ENCODE measurements at places on chromosomes 7 and 10.

GRCh38 chr10:124184208-124184830 is 90.9 kb upstream of the CHST15 start:
- DNase-seq = no peak

GRCh38 chr10:103232131-103232673 is 13.5 kb upstream of the RPEL1 start:
- DNase-seq = no peak

GRCh38 chr7:39700165-39700564 is 76.8 kb downstream of the RALA start:
- DNase-seq = no peak

GRCh38 chr7:153393666-153394065 is 634.1 kb downstream of the ACTR3B start:
- DNase-seq = no peak

- DNase-seq = no peak
Observed at GRCh38 chr10:46308666-46309450, 22.1 kb downstream of the ANTXRL start.

DNA sequence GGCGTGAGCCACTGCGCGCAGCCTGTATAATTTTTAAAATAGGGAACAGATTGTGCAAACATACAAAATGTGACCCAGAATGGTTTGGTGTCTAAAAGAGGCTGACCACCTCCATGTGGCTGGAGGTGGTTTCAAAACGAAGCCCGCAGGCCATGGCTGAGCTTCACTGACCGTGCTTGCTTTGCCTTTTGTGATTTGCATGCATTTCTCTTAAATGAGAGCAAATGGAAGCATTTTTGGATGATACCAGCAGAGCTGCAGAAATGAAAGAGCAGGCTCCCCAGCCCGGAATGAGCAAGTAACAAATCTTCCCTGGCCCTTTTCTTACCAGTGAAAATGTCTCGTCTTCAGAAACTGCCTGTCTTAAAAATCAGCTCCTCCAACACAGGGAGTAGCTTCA is 239.9 kb downstream of the CAMK1D start:
- no peak for DNase-seq

GRCh38 chr7:17746020-17746530 is 194.2 kb downstream of the SNX13 start:
- no peak for DNase-seq

DNA sequence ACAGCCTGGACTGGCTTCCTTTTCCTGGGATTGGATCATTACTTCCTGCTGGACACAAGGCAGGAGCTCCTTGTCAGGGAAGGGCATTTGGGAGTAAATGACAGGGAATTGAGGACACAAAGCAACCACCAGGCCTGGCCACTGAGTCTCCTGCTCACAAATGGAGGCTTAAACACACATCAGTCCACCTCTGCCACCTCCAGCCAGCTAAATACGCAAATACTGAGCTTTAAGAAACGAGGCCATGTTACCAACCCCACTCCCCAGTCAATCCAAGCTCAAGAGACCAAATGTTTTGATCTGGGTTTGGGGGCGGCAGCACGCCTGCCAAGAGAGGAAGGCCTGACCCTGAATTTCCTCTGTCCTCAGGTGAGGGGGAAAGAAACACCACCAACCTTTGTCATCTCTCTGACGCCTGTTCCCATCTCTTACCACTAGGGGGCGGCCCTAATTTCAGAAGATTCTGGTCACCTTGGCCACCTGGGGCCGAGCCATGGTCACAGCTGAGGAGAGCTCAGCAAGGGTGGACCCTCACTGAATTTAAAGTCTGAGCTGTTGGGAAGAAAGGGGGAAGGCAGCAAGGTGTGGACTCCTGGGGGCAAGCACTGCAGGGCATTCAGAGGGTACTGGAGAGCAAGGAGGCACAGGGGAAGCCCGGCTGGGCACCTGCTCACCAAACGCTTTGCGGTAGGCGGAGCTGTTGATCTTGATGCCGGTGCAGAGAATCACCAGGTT is 16.5 kb downstream of the AIFM2 start:
- peak; percentile 66 for DNase-seq

DNA sequence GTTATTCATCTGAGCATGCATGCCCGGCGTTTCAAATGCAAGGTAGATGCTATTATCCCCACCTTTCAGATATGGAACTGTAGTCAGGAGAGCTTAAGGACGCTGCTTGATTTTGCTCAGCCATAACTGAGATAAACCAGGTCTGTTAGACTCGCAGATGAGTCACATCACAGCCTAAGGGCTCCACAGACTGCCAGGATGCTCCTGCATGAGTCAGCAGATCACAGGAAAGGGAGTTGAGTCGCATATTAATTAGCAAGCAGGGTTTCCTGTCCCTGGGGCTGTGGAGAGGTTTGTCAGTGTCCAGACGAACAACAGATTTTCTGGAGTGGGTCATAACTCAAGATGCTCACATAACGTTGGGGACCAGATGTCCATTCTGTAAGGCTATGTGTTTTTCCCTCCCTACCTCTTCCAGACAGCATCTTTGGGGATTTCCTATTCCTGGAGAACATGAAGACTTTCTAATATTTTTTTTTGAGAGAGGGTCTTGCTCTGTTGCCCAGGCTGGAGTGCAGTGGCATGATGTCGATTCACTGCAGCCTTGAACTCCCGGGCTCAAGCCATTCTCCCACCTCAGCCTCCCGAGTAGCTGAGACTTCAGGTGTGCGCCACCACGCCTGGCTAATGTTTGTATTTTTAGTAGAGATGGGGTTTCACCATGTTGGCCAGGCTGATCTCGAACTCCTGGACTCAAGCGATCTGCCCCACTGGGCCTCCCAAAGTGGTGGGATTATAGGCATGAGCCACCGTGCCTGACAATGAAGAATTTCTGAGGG is 36.7 kb downstream of the PFKFB3 start:
- no peak for DNase-seq

- DNase-seq = no peak
Observed at GRCh38 chr7:71486856-71487628, 355.1 kb downstream of the GALNT17 start.

DNA sequence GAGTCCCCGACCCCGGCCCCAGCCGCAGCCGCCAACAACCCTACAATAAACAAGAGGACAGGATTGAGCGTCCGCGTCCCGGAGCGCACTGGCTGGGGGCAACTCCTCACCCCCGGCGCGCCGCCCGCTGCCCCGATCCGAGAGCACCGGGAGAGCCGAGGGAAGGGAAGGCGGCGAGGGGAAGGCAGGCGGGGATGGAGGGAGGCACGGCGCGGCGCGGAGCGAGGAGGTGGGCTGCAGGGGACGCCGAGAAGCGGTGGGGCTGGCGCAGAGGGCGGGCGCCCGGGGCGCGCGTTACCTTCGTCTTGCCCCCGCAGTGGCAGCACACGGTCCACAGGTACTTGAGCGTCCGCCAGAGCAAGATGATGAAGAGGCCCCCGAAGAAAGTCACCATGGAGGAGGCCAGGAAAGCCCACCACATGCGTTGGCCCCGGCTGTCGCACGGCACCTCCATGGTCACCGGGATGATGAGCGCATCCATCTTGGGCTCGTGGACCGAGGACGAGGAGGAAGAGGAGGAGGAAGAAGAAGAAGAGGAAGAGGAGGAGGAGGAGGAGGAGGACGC is 559 bp downstream of the KCNMA1 start:
- no peak for DNase-seq

GRCh38 chr10:97119058-97119745 is 66.6 kb downstream of the SLIT1 start:
- DNase-seq = no peak

- DNase-seq = no peak
Observed at GRCh38 chr10:81502677-81503359, 372.2 kb upstream of the NRG3 start.

DNA sequence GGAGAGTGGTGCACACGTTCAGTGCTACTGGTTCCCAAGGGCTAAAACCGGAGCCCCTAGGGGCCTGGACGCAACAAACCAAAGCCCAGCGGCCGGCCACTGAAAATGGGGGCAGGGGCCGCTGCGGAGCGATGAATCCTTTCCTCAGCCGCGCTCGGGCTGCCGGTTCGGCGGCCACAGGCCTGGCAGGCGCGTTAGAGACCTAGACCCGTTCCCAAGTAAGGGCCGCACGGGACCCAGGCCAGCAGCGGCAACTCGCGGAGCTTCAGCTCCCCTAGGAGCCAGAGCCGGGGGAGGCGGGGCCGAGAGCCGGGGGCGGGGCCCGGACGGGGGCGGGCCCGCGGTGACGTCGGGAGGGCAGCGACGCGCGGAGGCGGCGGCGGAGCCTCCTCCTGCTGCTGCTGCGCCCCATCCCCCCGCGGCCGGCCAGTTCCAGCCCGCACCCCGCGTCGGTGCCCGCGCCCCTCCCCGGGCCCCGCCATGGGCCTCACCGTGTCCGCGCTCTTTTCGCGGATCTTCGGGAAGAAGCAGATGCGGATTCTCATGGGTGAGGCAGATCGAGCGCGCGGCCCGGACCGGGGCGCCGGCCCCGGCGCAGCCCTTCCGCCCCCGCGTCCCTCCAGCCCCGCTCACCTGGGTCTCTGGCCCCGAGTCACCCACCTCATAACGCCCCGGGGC is at the start of gene ARF5:
ARF5 (plus strand) TSS at position 393 of the 678 bp plus-strand sequence; CDS start at position 481, 88 bp downstream.
- peak; percentile 89 for DNase-seq

GRCh38 chr7:19377611-19378344 is 232.6 kb upstream of the FERD3L start:
- DNase-seq = no peak

GRCh38 chr7:43697690-43698089 is 31.6 kb downstream of the COA1 start:
- DNase-seq = no peak

GRCh38 chr10:59317066-59317465 is 45.3 kb downstream of the FAM13C start:
- no peak for DNase-seq

- DNase-seq = no peak
Observed at GRCh38 chr7:2713370-2713769, 25.4 kb downstream of the AMZ1 start.

- DNase-seq = no peak
Observed at GRCh38 chr10:128024426-128024825, 101.8 kb downstream of the MKI67 start.

- no peak for DNase-seq
Observed at GRCh38 chr7:22849662-22850061, 27.0 kb upstream of the TOMM7 start.

DNA sequence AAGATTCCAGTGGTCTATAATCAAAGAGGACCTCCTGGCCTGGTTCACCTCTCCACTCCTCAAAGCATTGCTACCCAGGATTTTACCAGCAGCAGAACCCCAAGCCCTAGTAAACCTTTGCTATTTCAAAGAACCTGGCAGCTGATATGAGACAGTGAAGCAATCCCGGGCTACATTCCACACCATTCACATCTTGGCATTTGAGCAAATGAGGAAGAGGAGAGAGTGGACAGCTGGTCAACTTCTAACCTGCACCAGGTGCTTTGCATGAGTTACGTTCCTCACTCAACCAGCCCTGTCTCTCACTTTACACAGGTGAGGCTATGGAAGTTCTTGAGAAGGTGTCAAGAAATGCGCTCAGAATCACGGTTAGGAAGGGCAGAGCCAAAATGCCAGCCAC is 1.1 kb downstream of the CCDC3 start:
- DNase-seq = no peak

DNA sequence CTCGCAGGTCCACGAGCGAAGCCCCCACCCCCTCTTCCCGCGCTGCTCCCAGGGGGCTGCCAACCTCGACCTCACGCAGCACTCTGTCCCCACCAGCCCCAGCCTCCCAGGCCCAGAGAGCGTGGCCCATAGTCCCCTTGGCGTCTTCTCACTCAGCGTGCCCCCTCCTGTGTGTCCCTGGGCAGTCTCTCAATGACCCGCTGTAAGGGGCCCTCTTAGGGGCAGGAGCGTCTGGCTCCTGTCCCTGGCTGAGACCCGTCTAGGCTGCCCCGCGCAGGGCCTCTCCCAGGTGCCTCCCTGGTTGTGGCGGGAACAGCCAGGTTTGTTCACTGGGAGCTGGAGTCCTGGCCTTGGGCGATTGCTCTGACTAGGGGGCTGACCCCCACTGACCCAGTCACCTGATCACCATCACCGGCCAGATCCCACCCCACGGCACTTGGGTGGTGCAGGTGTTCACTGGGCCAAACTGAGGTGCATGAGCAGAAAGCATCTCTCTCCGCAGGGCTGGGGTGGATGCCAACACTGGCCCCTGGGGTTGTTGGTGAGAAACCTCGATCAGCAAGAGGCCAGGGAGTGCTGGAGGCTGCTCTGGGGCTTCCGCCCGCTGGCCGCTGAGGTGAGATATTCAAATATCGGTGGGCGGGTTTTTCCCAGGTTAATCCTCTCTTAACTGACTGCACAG is 12.6 kb upstream of the WDFY4 start:
- no peak for DNase-seq

DNA sequence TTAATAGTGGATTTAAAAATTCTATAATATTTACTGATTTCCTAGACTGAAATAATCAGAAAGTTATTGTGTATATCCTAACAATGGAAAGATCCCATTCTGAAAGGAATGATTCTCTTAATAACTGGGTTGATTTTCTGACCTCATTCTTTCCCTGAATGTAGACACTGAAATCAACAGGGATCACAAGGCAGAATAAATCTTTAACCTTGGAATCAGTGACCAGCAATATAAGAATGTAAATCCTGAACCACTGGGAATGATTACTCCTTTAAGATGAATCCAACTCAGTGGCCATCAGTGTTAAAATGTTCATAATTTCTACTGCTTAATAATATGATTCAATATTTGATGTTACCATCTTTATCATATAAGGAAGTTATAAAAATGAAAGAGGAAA is 47.6 kb downstream of the ANKRD26 start:
- DNase-seq = no peak

- no peak for DNase-seq
Observed at GRCh38 chr10:846126-846685, 85.3 kb downstream of the LARP4B start.

DNA sequence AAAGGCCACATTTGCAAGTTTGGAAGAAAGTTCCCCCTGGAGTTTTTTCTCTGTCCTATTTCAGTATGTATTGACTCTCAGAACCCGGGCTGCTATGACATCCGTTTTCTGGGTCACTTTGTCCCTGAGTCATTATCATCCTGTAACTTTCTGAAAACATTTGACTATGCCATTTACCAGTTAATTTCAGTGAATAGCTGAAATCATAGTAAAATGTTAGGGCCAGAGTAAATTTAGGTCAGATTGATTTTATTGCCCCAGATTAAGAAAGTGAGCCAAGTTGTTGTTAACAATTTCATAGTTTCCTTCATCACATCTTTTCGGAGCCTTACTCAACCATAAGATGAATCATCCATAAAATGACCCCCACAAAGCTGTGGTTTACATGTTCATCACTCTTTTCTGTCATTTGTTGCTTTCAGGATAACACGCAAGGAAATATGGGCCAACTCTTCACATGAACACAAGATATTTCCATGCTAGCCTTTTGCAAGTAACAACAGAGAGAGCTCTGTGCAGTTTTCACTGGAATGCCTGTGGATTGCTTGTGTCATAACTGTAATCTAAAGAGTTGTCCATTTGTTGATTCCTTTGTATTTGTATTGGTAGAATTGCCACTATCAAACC is 3.9 kb upstream of the MACC1 start:
- no peak for DNase-seq
